ENCODE measurements at places on chromosomes 6 and 20.

GRCh38 chr20:38208088-38208487, 43.0 kb upstream of the TGM2 start:
- DNase-seq = no peak

DNA sequence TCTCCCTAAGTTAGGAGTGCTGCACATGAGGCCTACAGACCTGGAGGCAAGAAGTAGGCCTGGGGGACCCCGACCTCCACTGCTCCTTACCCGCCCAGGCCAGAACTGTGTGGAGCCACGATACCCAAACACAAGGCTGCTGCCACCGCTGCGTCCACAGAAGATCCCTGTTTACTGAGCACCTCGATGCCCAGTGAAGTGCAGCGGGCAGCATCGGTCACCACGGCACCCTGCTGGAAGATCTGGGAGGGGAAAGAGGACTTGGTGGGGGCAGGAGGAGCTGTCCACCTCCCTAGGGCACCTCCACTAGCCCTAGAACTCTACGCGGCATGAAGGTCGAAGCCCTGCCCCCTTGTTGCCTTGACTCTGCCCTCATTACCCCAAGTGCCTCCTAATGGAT, 9.9 kb downstream of the GGT7 start:
- DNase-seq = no peak

DNA sequence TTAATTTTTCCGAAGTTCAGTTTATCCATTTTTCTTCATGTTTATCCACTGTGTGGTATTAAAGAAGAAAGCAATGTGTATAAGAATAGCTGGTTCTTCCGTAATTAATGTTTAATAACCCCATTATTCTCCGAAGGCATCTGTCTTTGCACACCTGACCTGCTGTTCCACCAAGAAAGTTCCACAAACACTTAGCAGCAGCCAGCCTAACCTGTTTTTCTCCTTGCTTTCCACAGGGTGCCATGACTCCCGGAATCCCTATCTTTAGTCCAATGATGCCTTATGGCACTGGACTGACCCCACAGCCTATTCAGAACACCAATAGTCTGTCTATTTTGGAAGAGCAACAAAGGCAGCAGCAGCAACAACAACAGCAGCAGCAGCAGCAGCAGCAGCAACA, 7.4 kb downstream of the TBP start:
- no peak for DNase-seq

DNA sequence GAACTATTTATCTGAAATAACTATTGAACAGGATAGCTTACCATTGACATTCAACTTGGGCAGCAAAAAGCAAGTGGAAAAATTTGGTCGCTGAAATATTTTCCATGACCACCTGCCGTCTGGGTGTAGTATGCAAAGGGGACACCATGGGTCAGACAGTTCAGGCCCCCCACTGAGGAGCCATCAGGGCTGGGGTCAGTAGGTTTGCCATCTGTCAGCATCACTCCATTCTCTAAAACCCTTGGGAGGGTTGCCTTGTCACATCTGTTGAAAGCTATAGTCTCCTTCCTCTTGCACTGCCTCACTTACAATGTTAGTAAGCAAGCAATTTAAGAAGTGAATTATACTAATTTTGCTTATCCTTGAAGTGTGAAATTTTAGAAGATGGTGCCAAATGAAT, 44.9 kb downstream of the NRN1 start:
- no peak for DNase-seq

- no peak for DNase-seq
Measured at GRCh38 chr6:102759415-102759814, 1365.9 kb downstream of the GRIK2 start.

DNA sequence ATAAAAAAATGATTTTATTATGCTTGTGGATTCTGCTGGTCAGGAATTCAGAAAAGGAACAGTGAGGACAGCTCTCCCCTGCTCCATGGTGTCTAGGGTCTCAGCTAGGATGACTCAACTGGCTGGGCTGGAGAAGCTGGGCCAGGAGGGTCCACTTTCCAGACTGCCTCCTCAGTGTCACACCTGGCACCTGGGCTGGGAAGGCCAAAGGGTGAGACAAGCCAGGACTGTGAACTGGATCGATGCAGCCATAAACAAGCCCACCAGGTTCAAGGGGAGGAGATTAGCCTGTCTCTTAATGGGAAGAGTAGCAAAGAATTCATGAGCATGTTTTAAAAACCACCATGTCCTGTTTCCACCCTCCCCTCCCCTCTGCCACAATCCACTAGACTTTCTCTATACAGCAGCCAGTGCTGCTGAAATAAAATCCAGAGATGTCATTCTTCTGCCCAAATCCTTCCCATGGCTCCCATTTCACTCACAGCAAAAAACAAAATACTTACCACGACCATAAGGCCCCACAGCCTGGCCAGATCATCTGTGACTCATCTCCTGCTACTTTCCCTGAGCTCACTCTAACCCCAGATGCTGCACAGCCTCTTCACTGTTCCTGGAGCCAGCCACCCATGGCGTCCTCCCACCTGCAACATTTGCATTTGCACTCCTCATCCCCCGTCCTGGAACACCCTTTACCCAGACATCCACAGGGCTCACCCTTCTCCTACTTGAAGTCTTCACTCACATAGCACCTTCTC, 13.8 kb downstream of the SPTLC3 start:
- DNase-seq = peak; percentile 9

DNA sequence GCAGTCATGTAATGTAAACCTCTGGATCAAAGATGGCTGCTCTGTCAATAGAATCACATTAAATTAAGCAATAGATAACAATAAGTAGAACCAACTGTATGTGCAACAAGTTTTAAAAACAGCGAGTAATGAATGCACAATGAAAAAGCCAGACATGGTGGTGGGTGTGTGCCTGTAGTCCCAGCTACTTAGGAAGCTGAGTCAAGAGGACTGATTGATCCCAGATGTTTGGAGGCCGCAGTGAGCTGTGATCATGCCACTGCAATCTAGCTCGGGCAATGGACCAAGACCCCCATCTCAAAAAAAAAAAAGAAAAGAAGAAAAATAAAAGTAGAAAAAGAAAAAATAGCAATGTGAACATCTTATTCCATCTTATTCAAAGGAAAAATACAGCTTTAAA, 558.7 kb upstream of the MMS22L start:
- no peak for DNase-seq

GRCh38 chr6:143227675-143228074, 167.0 kb downstream of the AIG1 start:
- DNase-seq = no peak

DNA sequence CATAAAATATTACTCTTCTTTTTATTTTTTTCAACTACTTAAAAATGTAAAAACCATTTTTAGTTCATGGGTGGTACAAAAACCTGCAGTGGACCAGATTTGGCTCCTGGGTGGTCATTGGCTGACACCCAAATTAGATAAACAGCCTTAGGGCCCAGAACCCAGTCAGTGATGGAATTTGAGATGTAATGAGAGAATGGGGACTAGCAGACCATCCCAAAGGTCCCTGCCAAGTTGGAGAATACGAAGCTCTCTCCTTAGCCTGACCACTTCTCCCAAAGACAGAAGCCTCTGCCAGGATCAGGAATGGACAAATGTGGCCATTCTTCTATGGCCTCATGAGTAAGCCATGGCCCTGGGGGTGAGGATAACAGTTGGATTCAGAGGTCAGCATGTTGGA, 194.7 kb downstream of the NFATC2 start:
- no peak for DNase-seq

DNA sequence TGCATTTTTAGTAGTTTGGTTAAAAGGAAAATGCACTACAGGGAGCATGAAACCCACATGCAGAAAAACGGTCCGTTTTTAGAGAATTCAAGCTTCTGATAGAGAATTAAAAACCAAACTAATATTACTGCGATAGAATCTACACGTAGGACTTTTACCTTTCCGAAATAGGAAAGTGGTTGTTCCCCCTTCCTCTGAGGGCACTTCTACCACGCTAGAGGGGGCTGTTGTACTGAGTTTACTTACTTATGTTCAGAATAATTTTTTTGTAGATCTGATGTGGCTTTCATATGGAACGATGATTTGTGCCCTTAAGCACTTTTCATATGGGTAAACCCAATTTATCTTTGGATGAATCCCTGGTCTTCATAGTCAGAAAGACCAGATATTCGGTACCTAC, 264.3 kb upstream of the PLN start:
- DNase-seq = peak; percentile 17

- no peak for DNase-seq
Measured at GRCh38 chr20:49573900-49574416, 6.0 kb upstream of the PTGIS start.

GRCh38 chr20:9966966-9967365, 67.8 kb upstream of the ANKEF1 start:
- no peak for DNase-seq

DNA sequence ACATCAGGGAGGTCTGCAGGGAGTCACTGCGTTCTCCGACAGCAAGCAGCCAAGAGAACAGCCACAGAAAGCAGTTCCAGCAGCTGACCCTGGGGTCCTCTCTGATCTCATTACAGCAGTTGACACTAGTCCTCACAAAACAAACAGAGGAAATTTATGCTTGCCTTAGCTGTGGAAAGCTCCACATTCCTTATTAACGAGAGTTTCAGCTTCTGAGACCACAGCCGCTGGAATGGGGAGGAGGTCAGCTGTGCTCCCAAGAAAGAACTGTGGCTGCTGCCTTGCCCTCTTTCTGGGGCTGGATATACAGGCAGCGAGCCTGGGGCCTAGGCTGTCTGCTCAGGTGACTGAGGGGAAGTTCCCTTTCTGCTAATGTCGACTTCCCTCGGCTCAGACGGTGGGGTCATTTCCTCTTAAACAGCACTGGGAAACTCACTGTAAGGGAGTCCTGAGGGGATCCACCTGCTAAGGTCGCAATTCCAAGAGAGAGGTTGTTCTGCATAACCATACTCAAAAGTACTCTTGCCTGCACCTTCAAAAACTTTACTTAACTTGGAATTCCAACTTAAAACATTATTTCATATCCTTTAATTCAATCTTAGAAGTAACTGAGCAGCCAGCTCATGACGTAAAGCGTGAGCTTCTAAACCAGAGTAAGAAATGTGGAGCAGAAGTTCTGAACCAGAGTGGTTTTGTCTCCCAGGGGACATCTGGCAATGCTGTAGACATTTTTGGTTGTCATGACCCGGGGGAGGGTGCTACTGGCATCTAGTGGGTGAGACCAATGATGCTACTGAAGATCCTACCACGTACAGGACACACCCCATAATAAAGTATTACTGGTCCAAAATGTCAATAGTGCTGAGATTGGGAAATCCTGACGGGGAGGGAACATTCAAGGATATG, 80.3 kb downstream of the BACH2 start:
- peak; percentile 26 for DNase-seq

GRCh38 chr6:39295611-39296011, 18.6 kb downstream of the KCNK17 start:
- DNase-seq = no peak

- DNase-seq = no peak
Measured at GRCh38 chr6:30683183-30683979, 3.1 kb downstream of the PPP1R18 start.

DNA sequence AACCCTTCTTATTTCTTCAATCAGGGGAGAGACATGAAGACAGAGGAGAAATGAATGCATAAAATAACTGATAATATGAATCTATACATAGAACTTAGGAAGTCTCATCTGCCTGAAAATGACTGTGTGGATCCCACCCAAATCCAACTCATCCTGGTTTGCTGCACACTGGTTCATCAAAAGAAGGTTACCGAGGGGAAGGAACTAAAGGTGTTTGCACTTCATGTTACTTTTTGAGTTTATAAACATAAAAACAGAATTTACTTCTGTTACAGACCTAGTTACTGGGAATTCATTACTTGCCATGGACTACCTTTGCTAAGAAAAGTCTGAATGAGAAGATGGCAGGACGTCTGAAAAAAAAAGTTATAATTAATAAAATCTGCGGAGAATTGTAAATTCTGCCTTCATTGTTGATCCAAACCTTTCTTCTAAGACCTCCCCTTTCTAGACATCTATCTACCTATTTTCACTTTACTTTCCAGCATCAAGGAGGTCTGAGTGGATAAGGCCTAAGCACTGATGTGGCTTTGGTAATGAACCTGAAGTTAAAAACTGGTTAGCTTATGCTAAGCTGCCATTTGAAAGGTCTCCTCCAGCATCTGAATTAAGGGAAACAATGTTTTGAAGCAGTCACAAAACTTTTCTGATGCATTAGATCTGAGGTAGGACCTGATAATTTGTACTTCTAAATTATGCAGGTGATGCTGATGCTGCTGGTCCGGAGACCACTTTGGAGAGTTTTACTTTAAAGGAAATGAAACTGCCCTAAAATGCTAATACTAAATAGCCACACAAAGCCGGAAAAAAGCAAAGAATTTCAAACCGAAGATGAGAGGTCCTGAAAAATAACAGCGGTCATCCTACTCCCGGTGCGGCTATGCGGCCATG, 84.0 kb downstream of the HFE start:
- DNase-seq = no peak

DNA sequence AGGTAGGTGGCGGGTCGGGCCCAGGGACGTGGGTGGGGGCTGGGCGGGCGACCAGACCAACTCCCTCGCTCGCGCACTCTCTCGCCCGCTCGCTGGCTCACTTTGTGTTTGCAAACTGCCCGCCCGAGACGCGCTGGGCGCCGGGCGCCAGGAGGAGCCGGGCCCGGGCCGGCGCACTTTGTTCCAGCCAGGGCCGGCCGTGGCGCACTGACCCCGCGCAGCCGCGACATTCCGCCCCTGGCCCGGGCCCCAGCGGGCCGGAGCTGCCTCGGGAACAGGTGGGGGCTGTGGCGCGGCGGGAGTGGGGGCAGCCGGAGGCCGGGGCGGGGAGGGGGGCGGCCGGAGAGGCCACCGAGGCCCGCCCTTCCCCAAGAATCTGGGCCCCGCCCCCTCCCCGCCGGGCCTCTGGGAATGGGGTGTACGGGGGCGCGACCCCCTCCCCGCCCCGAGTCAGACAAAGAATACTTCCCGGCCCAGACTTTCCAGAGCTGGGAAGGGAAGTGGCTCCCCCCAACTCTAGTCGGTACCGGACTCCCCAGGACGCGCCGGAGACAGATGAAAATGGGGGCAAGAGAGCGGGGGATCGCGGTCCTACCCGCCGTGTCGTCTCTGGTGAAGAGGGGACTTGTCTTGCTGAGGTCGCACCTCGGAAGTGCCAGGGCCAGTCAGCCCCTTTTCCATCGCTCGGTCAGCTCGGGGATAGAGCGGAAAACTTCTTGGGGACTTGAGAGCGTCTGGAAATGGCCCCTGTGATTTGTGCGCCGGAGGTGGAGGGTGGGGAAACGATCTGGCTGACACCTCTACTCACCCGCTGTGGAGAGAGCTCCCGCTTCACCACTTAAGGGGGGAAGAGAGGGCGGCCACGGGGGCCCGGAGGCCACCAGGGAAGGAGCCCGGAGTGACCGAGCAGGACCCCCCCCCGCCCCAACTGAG, 951 bp downstream of the FOXP4 start:
- DNase-seq = peak; percentile 71
